Smooth muscle cell of the brain vasculature (primary cell): ENCODE measurements at places on chromosomes 13 and 19.

GRCh38 chr13:113458253-113459065, 5.2 kb upstream of the ADPRHL1 start:
- DNase-seq: peak; percentile 64

GRCh38 chr19:34375598-34375997, 10.6 kb downstream of the GPI start:
- DNase-seq: no peak

GRCh38 chr19:54282686-54283470, 2.0 kb upstream of the LILRB2 start:
- no peak for DNase-seq

GRCh38 chr13:50126263-50126992, 111.2 kb downstream of the KCNRG start:
- DNase-seq: no peak

GRCh38 chr19:18785179-18786124, 5.7 kb downstream of the COMP start:
- no peak for DNase-seq

DNA sequence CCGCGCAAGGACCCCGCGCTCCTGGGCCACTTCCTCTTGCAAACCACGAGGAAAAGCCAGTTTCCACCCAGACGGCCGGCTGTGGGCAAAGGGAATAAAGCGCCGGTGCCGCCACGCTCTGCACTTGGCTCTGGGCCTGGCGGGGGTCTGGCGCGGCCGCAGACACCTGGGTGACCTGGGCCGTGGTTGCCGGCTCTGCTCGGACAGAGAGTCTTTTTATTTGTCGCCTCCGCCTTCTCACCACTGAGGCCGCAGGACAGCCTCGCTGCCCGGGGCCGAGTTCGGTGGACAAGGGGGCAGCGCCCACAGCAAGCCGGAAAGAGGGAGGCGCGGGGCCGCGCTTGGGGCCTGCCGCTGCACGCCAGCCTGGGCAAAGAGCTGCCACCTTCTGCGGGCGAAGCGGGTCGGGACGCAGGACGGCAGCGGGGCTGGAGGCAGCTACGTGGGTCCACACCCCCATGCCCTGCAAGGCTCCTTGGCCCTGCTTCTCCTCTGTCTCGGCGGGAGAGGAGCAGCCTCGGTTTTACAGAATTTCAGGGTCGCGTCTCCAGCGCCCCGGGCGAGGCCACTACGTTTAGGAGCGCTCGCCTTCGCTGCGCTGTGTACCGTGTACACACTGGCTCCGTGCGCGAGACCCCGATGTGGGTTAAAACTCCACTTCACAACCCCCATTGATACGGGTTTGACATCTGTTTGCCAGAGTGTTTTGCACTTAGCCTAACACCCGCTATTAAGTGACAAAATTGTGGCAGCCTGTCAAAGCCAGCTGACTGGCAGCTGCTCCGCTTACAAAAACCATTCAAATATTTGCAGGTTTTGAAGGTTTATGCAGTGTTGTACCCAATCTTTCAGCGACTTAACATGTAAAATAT, 13.0 kb upstream of the SOX1 start:
- no peak for DNase-seq

- no peak for DNase-seq
Measured at GRCh38 chr13:90800082-90800746, 547.3 kb upstream of the MIR17HG start.

DNA sequence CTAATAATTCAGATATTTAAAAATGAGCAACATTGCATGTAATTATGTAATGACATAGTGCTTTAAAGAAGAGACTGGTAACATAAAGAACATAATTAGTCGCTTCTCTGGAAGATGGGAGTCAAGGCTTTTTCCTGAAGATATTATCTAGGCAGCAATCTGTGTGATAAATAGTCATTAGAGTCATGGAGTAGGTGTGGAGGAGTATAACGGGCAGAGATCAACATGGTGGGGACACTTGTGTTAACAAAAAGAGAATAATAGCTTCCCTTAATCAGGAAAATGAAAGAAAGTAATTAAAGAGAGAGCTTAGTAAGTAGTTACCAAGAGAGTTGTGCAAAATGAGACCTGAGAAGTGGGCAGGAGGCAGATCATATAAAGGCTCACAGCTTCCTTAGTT, 1417.1 kb upstream of the ATXN8OS start:
- DNase-seq: no peak

GRCh38 chr13:27600711-27601110, 19.6 kb downstream of the LNX2 start:
- no peak for DNase-seq

DNA sequence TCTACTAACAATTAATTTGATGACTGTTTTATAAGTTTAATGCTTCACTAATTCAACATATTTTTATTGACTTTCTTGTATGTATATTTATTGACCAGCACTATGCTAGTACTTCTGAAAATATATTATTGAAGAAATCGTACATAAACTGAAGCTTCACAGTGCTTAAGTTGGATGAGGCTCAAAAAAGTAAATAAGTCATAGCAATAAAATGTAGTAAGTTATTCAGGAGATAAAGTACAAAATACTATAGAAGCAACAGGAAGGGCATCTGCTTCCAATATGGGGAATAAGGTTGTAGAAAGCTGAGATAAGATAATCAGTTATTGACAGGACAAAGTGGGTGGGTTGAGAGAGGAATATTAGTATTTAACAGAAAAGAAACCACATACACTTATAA, 944.9 kb upstream of the MIR17HG start:
- no peak for DNase-seq

GRCh38 chr13:50131920-50132903, 117.0 kb downstream of the KCNRG start:
- no peak for DNase-seq

DNA sequence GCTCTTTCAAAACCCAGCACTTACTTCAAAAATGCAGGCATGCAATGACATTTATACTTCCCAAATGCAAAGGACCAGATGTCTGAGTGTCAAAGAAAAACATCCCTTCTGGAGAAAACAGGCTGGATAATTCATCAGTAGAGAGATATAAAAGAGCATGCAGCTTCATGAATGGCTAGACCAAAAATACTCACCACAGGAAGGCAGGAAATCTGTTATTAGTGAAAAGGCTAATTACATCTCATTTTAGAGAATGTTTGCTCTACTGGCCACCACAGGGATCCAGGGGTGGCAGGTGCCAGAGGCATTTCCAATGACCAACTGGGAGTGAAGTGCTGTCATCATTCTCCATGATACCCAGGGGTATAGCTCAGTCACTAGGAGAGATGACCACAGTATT, 106.5 kb downstream of the LHFPL6 start:
- DNase-seq: no peak

DNA sequence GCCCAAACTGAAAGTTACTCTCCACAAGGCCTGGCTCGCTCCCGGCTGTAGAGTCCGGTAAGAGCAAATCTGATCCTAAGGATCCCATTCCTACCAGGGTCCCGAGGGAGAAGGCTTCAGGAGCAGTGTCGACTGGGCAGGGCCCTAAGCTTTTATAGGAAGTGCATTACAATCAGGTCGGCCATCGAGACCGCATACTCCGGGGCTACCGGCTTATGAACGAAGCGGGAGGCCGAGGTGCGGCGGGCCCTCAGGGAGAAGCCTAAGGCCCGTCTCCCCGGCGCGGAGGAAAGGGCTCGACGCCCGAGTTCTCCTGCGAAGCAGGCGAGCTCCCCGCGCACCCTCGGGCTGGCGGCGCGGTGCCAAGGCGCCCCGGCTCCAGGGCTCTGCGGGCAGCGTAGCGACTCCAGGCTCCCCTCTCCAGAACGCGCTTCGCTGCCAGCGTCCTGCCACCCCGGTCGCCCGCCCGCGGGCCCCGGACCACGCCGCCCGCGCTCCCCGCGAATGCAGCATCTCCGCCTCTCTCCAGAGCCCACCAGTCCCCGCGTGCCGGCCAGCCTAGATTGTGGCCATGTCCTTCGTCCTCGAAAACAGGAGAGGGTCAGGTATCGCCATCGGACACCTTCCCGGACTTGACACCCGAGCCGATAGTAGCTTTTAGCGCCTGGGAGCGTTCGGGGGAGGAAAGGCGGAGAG, 1.4 kb downstream of the EFNB2 start:
- DNase-seq: no peak

- no peak for DNase-seq
Measured at GRCh38 chr13:30757026-30757742, 21.8 kb downstream of the ALOX5AP start.

- no peak for DNase-seq
Measured at GRCh38 chr13:75724752-75725517, 88.8 kb downstream of the LMO7 start.

DNA sequence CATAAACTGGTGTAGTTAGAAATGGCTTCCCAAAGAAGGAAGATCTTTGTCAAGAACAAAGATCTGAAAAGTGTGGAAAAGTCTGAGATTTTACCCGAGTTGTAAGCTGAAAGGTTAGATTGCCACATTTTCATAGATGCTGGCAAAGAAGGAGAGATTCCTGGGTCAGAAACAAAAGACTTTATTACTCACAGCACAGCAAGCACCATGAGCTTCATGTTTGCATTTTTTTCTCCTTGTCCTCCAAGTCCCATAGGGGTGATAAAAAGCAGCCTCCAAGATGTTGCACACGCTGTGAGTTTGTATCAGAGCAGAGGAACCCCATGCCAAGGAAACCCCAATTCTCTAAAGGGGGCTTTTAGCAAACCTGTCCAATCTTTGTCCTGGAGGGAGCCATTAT, 29.3 kb downstream of the MZT1 start:
- DNase-seq: no peak

GRCh38 chr13:105509981-105510762, 1025.3 kb downstream of the EFNB2 start:
- DNase-seq: no peak

DNA sequence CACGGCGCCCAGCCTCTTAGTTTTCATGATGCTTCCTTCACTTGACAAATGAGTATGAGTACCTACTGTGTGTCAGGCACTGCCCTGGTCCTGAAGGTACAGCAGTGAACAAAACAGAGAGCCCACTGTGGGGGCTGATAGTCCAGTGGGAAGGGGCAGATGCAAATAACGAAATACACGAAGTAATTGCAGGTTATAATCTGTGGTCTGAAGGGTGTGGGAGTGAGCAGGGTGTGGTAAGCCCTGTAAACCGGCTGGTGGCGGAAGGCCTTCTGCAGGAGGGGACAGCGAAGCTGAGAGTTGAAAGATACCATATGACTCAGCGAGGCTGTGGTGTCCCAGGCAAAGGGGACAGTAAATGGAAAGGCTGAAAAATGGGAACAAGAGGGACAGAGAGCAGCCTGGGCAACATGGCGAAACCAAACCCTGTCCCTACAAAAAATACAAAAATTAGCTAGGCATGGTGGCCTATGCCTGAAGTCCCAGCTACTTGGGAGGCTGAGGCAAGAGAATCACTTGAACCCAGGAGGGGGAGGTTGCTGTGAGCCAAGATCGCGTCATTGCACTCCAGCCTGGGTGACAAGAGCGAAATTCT, 60.5 kb downstream of the MAP4K1 start:
- DNase-seq: no peak

GRCh38 chr13:48411147-48411794, 1.6 kb downstream of the LPAR6 start:
- no peak for DNase-seq

- no peak for DNase-seq
Measured at GRCh38 chr19:30332445-30333234, 39.5 kb upstream of the ZNF536 start.

- no peak for DNase-seq
Measured at GRCh38 chr13:52053460-52053859, 29.0 kb downstream of the UTP14C start.

DNA sequence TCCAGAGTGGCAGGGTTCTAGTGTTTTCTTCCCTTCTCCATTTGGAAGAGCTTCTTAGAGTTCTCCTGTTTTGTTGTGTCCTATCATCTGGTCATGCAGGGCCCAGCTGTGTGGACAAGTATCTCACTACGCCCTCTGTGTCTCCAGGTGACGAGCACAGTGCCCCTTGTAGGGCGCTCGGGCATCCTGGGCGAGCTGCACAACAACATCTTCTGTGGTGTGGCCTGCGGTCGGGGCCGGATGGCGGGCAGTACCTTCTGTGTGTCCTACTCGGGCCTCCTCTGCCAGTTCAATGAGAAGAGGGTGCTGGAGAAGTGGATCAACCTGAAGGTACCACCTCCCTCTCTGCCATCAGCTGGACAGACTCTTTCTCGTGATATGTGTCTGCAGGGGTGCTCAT, 13.0 kb downstream of the WDR62 start:
- no peak for DNase-seq

DNA sequence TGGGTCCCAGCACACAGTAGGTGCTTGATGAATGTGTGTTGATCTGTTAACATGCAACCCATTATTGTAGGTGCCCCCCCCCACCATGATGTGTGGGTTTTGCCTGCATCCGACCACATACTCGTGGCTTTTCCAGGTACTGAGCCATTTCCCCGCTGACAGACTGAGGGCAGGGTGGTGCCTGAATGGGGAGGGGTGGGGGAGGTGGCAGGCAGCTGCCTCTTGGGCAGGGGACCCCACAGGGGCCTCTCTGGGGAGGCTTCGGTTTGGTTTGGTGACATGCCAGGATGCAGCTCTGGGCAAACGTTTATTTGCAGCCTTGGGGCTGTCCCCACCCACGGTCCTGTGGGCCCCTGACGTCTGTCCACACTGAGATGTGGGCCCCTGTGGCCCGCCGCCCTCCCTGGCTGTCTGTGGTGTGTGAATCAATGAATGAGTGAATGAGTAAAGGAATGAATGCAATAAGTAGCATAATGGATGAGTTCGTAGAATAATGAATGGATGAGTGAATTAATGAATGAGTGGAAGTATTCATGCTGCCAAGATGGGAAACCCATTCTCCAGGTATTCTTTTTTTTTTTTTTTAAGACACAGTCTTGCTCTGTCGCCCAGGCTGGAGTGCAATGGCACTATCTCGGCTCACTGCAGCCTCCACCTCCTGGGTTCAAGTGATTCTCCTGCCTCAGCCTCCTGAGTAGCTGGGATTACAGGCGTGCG, 9.0 kb upstream of the JUND start:
- no peak for DNase-seq

DNA sequence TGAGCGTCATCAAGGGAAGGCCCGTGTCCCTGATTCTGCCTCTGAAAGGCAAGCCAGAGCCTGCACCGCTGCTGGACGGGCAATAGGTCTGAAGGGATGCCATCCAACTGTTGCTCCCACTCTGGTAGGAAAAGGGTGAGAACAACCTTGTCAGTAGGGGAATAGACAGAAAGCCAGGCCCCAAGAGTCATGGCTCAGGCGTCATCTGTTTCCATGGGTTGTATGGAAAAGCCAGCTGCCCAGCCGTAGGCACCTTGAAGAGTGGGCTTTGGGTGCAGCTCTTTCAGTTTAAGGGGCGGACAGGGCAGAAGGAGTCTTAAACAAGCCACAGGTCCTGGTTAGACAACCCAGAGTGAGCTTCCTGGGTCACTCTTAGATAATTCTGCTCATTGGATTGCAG, 66.5 kb downstream of the RNF6 start:
- no peak for DNase-seq

GRCh38 chr13:20699715-20700114, 3.8 kb upstream of the IL17D start:
- no peak for DNase-seq

- no peak for DNase-seq
Measured at GRCh38 chr19:29878973-29879654, 62.9 kb upstream of the URI1 start.
